ENCODE measurements at places on chromosomes 2 and 18.

GRCh38 chr2:104790100-104790811 lies 63.7 kb upstream of the POU3F3 start:
- no peak for DNase-seq

DNA sequence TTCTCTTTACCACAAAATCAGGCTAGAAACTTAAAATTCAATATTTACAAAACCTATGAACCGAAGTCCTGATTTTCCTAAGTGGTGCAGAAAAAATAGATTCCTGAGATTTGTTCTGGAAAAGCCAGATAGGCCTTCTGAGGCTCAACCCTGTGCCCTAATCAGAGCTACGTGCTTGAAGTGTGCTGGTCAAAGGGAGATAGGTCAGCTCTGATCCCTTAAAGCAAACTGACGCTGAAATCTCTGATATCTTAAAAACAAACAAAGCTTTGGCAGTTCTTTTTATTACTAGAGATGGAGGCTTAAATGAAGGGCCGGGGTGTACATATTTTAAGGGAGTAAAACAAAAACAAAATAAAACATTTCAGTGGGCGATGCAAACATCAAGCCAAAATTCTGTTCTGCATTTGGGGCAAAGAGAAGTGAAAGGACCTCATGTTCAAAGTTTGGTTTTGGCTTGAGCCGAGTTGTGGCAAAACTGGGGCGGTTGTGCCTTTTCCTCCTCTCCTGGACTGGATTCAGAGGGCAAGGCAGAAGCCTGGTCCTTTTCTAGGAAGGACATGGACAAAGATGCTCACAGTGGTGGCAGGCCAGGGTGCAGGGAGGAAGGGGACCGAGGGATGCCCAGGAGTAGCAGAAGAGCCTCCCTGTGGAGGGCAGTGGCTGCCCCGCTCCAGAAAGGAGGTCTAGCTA lies 295.0 kb downstream of the CDCA7 start:
- DNase-seq: no peak

DNA sequence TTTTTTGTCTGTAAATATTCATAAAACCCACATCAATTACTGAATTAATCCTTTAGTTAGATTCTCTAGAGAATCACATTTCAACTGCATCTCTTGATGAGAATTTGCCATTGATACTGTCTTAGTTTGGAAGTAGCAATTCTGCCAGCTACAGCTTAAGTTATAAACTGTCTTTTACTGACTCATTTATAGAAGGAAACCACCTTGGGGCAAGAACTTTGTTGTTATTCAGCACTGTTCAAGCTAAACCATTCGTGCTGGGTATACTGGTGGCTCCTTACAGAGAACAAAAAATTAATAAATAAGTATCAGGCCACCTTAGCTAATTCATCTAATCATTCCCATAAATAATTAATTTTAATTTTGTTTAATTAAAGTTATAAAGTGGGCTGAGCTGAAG lies 1082.6 kb upstream of the CELF4 start:
- no peak for DNase-seq

GRCh38 chr2:105521176-105521575 lies 122.3 kb upstream of the FHL2 start:
- no peak for DNase-seq

DNA sequence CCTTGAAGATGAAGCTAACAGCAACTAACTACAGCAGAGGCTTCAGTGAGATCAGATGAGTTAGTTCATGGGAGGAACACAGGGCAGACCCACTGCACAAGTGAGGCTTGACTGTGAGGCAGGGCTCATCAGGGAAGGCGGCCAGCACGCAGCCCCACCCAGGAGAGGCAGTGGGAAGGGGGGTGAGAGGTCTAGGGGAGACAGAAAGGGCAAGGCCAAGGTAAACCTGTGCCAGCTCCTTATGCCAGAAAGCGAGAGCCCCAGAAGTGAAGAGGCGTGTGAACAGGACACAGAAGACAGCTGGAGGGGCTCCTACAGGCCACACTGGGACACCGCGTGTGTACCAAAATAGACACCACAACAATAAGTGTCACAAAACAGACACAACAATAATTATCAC lies 48.6 kb downstream of the ANO7 start:
- DNase-seq: no peak

DNA sequence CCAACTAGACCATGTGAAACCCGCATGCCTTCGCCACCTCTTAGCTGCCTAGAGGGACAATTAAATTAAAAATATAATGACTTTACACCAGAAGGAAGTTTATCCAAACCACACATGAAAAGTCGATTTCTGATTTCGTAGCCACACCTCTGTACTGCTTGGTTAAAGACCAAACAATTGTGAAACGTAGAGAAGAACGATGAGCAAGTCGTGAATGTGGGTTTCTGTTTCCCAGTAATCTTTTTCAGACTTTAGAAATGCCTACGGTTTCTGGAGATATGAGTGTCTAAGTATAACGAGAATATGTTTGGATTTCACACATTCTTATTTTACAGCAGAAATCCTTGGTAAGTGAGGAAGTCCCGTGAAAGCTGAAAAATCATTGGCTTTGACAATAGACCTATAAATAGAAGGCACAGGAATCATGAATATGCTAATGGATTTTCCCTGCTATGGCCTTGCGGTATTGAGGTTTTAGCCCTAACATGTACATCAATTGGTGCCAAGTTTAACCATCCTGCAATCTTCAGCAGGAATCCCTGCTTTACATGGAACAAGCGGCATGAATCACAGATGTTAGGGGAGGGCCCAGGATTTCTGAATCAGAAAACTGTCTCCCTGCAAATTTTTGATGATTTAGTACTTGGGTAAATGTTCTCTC lies 105.6 kb downstream of the TTC32 start:
- DNase-seq: no peak

- DNase-seq: no peak
Observed at GRCh38 chr2:78561876-78562275, 463.6 kb upstream of the REG3G start.

- DNase-seq: no peak
Observed at GRCh38 chr2:139518321-139518720, 738.1 kb upstream of the NXPH2 start.

DNA sequence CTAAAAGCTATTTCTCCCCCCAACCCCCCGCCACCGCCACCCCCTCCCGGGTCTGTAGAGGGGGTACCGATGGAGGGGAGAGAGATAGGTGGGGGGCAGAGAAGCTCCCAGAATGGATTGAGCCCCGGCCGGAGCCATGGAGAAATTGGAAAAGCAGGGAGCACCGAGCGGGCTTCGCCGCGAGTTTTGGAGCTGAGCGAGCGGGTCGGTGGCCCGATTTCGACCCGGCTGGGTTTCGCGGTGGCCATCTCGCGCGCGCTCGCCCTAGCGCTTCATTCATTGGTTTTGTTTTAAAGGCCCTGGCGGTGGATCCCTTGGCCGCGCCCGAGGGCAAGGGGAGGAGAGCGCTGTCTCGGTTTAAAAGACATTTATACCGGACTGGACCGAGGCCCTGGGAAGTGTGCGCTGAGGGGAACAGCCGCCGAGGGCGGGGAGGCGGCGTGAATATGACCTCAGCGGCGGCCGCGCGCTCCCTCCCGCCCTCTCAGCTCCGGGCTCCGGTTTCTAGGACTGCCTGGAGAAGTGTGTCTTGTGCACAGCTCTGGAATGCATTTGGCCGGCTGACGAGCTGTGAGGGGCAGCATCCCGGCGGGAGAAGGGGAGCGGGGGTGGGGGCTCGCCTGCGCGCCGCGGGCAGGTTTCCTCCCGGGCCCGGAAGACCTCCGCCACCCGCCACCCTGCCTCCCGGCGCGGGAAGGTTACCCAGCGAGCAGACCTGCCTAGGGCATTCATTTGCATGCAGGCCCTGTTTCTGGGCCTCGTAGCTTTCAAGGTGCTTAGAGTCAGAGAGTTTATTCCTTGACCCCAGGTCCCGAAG lies 1.7 kb upstream of the SMAD7 start:
- DNase-seq: no peak

- DNase-seq: no peak
Observed at GRCh38 chr2:71575966-71576365, 122.6 kb downstream of the DYSF start.

DNA sequence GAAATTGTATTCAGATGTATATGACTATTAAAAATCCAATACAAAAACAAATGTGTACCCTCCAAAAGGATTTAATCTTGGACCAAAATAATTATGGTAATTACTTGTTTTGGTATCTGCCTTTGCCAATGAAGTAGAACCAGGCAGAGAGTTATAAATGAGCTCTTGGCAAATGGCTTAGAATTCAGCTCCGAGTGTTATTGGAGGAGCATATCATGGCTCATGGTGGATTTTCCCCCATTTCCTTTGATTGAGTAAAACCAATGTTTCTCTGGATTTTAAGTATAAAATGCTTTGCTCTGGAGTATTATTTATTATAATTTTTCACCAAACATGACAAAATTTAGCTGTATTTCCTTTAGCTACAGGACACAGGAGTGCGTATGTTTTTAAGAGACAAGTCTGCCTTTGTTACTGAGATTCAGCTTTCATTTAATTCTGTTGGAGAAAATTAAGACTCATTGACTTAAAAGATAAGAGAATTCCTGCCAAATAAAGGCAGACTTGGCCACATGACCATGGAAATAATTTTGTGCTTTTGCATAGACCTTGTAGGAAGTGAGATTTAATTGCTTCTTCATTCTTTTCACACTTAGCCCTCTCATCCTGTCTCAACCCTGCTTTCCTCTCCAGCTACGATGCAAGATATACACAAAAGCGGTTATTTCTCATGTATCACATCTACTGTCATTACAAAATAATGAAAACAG lies 281.0 kb upstream of the SOX11 start:
- DNase-seq: no peak

- no peak for DNase-seq
Observed at GRCh38 chr18:2978208-2978607, 34.7 kb downstream of the LPIN2 start.

Data from GOT3 (cell line).